IPS DF 6.9 (cell line): ENCODE measurements at places on chromosomes 4 and X.

DNA sequence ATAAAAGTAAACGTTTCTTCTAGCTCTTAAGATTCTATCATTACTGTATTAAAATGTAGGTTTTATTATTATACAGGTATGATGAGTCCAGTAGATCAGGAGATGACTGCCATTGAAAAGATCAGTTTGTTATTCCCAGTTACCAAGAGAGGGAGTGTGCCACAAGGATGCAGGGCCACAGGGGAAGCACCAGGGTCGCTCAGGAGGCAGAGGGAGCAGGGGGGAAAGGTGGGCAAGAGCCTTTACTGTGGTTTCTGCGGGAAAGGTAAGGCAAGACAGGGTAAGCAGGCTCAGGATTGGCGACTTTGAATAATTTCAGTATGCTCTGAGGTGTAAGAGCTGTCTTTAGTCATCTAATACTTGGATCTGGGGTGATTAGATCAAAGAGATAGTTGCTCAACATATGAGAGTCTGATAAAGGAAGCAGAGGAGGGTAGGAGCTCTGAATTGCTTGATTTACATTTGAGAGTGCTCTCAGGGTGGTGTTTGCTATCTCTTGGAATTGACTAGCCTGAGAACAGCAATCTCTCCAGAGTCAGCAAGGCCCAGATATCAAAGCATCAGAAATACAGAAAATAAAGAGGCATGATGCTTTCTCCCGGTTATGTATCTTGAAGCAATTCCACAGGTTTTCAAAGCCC lies 86.0 kb downstream of the NDST3 start:
- no peaks in the 10 kb centered on the region for H3K4me1 ChIP-seq
- H3K27ac ChIP-seq, result no peak overlapping the region
- no peak for DNase-seq
- no peaks in the 10 kb centered on the region for H3K36me3 ChIP-seq

- H3K27me3 ChIP-seq, result no peaks in the 10 kb centered on the region
- DNase-seq, result no peak
- H3K4me1 ChIP-seq, result no peaks in the 10 kb centered on the region
- no peaks in the 10 kb centered on the region for H3K36me3 ChIP-seq
- H3K27ac ChIP-seq, result no peak overlapping the region
Observed at GRCh38 chrX:130623518-130623917, 221.7 kb downstream of the RBMX2 start.

DNA sequence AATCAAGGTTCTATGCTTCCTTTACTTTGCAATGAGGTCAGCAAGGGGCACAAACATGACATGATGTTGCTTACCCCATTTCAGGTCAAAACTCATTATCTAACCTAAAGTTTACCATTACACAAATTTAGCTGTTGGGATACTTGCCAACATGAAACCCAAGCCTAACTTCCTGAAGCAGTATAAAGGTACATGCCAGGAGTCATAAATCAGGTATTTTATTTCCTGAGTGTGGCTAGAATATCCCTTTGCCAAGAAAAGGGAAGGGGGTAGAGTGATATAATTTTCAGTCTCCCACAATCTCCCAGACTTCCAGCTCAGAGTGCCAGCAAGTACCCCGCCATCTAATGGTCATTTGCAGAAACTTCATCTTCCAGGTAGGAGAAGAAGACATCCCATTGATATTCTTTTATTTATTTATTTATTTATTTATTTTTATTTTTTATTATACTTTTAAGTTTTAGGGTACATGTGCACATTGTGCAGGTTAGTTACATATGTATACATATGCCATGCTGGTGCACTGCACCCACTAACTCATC lies 136.6 kb downstream of the NEXMIF start:
- DNase-seq, result no peak
- no peaks in the 10 kb centered on the region for H3K36me3 ChIP-seq

DNA sequence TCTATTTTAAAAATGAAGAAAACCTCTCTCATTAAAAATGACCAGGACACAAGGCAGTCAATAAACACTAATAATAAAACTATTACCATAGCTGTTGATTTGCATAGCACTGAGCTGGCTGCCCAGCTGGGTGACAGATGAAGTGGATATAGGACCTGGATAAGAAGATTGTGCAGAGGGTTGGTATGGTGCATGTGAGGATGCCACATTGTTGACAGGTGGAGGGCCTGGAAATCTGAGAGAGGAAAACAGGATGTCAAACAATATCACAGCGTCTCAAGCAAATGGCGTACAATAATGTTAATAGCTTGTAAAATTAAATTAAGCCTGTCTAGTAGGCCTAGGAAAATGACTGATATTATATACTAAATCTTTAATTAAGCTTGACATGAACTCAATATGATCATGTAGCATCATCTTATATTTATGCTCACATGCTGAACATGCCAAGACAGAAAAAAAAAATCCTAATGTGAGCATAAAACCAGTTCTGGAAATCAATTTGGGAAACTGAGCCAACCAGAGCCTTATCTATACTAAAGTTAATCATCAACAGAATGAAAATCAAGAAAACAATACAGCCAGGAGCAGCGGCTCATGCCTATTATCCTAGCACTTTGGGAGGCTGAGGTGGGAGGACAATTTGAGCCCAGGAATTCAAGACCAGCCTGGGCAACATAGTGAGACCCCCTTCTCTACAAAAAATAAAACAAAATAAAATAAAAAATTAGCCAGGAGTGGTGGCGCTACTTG lies 18.6 kb downstream of the SEC24D start:
- no peaks in the 10 kb centered on the region for H3K4me1 ChIP-seq
- no peak for DNase-seq
- H3K27me3 ChIP-seq, result no peaks in the 10 kb centered on the region
- H3K36me3 ChIP-seq, result peaks cover 13% of the 10 kb centered on the region; the same call in 1 of the 2 replicates
- no peak overlapping the region for H3K4me3 ChIP-seq

DNA sequence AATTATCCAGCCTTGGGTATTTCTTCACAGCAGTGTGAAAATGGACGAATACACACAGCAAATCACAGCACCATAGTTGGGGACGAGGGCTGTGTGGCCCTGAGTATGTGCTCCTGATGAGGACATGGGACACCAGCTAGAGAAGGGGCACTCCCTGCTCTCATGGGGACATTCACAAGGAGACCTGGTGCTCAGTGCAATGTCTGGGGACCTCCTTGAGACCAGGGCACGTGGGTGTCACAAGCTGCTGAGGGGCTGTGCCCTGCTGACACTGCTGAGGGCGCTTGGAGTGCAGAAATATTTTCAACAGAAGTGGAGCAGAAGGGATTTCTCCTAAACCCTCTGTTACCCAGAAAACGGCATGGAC lies 65.4 kb downstream of the TRMT44 start:
- no peak overlapping the region for H3K27ac ChIP-seq
- no peak overlapping the region for H3K4me3 ChIP-seq
- DNase-seq, result no peak
- no peaks in the 10 kb centered on the region for H3K36me3 ChIP-seq
- H3K27me3 ChIP-seq, result no peaks in the 10 kb centered on the region

- no peaks in the 10 kb centered on the region for H3K36me3 ChIP-seq
- no peak for DNase-seq
- H3K4me1 ChIP-seq, result peaks cover 14% of the 10 kb centered on the region
Observed at GRCh38 chr4:184750926-184751584, 17.2 kb upstream of the CENPU start.

DNA sequence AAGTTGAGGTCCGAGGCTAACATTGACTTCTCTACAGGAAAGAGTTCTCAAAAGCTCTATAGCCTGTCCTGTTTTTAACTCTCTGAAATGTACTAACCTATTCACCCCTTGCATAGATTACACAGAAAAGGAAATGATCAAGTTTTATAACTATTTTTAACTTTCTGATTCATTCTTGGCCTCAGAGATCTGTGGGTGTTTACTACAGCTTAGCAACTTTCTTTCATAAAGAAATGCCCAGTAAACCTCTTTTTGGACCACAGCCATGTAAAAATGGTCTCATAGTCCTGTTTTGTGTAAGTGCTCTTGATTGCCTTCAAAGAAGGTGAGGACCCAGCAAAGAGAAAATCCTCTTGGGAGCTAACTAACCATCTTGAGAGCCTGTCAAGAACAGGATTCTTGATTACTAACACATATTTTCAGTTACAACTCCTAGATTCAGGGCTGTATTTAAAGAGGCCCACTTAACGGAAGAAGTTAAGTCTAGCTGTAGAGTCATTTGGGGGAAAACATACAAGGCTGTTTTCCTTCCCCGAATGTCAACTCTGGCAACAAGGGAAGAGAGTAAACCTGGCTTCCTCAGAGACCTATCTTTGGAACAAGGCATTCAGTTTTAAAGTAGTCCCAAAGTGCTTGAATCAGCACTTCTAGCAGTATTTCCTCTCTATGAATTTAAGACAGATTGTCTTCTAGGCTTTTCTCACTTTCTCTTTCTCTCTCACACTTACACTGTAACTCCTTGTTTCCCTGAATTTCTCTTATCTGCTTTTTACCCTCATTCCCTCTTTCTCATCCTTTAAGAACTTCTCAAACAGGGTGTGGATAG lies 78.2 kb downstream of the IL21 start:
- no peaks in the 10 kb centered on the region for H3K36me3 ChIP-seq
- no peak overlapping the region for H3K4me3 ChIP-seq
- H3K4me1 ChIP-seq, result no peaks in the 10 kb centered on the region

DNA sequence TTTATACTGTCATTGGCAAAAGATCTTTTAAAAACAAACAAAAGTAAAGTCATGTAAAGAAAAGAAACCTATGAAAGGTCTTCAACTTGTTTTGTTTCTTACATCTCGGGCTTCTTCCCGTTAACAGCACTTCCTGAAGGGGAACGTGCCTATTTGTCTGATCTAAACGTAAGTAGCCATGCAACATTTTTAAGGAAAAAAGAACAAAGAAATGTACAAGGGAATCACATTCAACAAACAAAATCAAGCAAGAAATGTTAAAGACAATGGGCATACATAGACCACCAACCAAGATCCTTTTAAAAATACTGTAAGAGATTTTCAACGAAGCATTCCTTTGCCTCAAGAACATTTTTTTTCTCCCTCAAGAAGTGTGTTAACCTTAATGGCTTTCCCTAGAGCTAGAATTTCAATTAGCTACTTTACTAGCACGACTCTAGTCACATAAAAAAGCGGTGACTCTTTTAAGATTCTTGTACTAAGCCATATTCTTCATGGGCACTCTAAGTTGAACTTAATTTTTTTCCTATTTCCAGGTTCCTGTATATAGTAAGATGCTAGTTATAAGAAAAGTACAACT lies 112.0 kb upstream of the TTC29 start:
- no peaks in the 10 kb centered on the region for H3K4me1 ChIP-seq
- H3K27ac ChIP-seq, result no peak overlapping the region
- no peak overlapping the region for H3K4me3 ChIP-seq
- DNase-seq, result no peak
- H3K27me3 ChIP-seq, result no peaks in the 10 kb centered on the region

DNA sequence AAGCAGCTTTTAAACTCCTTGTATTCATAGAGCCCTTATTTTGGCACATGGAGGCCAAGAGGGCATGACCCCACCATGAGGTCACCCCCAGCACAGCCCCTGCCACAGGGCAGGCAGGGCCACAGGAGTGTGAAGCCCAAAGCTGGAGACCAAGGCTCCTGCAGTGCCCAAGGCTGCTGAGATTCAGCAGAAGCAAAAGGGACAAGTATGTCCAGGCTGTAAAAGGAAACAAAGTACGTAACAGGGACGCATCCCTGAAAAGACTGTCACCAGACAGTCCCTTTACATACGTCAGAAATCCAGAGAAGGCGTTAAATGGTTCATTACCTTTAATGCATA lies 18.9 kb downstream of the GAK start:
- no peak overlapping the region for H3K4me3 ChIP-seq
- no peak for DNase-seq
- H3K4me1 ChIP-seq, result no peaks in the 10 kb centered on the region; the same call in 1 of the 2 replicates

DNA sequence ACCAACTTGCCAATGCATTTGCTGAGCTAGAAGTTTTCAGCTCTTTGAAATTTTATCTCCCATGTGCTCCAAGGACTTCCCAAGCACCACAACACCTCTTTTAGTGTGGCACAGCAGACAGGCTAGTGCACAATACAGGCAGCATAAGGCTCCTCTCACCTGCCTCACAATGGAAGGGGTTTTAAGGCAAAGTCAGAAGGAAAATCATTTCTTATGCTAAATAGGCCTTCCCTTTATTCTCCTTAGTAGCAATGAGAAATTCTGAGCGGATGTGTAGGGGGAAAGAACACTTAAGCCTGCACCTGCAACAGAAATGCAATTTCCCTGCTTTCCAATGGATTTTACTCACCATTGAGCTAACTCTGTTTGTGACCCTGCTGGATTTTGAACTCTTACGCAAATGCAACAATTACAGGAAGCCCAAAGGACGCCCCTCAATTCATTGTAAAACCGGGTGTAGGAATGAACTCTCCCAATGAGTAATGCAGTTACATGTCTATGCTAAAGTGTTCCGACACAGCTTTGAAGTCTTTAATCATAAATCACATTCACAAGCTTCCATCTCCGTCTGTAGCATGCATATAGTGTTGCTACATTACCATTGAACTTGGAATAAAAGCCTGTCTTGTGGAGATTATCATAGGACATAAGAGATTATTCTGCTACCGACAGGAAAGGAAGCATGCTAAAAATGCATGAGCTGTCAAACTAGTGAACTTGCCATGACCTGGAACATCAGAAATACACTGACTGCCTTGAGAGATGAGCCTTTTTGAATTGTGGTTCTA lies 1084.9 kb downstream of the RPA4 start:
- no peaks in the 10 kb centered on the region for H3K4me1 ChIP-seq
- peak; percentile 11 for DNase-seq
- no peak overlapping the region for H3K27ac ChIP-seq
- H3K4me3 ChIP-seq, result no peak overlapping the region
- no peaks in the 10 kb centered on the region for H3K36me3 ChIP-seq

- no peaks in the 10 kb centered on the region for H3K4me1 ChIP-seq
- H3K36me3 ChIP-seq, result no peaks in the 10 kb centered on the region
- DNase-seq, result no peak
Observed at GRCh38 chrX:74449937-74450330, 28.6 kb downstream of the SLC16A2 start.

- H3K27me3 ChIP-seq, result no peaks in the 10 kb centered on the region
- DNase-seq, result no peak
- H3K4me3 ChIP-seq, result no peak overlapping the region
Observed at GRCh38 chr4:39814403-39815185, 116.7 kb downstream of the UBE2K start.

DNA sequence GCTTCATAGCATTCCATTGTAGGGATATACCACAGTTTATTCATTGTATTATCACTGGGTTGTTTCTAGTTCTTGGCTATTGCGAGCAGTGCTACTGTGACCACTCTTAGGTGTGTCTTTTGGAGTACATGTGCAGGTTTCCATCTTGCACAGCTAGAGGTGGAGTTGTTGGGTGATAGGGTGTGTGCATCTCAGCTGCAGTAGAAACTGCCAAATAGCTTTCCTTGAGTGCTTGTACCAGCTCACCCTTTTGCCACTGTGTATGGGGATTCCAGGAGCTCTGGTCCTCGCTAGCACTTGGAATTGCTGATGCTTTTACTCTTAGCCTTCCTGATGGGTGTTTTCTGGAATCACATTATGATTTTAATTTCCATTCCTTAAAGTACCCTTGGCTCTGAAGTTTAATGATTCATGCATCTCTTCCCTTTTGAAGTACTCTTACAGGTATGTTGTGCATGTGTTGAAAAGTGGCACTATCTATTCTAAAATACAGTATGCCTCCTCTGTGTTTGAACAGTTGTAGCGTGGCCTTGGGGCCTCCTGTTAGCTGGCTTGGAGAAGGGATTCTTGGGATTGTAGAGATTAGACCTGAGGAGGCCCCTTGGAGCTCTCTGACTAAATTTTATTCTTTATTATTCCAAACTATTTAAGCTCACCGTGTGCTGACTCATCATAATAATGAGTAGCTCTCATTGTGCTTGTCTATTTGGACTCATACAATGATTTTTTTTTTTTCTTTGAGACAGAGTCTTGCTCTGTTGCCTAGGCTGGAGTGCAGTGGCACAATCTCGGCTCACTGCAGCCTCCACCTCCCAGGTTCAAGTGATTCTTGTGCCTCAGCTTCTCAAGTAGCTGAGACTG lies 38.4 kb downstream of the HTT start:
- no peaks in the 10 kb centered on the region for H3K4me1 ChIP-seq
- no peak overlapping the region for H3K27ac ChIP-seq
- DNase-seq, result no peak
- peaks cover 21% of the 10 kb centered on the region for H3K36me3 ChIP-seq
